ENCODE measurements at places on chromosomes 16 and 17. TPM values are rescaled to one million over a fixed set of nuclear protein-coding genes. Genes with fewer than 3 reads are reported as not detected.

DNA sequence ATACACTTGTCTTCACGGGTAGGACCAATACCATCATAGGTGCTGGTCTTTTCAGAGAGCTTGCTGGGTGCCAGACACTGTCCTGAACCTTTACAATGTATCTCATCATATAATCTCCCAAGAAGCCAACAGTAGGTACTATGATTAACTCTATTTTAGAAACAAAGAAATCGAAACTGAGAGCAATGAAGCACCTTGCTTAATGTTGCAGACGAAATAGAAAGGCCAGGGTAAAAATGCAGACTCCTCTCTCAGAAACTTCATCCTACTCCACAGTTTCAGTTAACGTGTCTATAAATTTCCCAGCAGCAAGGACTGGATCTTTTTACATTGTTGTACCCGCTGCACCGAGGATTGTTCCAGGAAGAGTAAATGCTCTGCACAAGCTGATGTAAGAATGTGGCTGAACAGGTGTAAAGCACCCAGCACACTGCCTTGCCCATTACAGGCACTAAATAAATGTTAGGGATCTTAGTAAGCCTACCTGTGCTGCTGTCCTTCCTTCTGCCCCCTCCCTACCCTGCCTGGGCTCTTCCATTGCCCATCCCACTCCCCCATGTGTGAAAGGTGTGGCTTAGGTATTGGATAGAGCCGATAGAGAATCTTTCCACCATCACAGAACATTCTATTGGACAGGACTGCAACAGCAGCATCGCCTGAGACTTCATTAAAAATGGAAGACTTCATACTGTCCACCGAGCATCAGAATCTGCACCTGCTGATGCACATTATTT, 476.7 kb downstream of the SOX9 start:
- DNase-seq, result no peak

- no peak for DNase-seq
These were observed 3.3 kb downstream of the PMP22 start for GRCh38 chr17:15261802-15262290.

- no peak for DNase-seq
These were observed 14.7 kb downstream of the ABCA3 start for GRCh38 chr16:2325791-2326190.

DNA sequence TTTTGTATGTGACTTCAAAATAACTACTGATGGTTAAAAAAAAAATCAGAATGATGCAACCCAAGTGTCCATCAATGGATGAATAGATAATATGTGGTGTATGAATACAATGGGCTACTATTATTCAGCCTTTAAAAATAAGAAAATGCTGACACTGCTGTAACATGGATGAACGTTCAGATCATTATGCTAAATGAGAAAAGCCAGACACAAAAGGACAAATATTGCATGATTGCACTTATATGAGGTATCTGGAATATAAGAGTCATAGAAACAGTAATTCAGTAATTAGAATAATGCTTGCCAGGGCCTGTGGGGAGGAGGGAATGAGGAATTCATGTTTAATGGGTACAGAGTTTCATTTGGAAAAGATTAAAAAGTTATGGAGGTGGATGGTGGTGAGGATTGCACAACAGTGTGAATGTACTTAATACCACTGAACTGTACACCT, 25.4 kb downstream of the TENT4B start:
- DNase-seq, result no peak

DNA sequence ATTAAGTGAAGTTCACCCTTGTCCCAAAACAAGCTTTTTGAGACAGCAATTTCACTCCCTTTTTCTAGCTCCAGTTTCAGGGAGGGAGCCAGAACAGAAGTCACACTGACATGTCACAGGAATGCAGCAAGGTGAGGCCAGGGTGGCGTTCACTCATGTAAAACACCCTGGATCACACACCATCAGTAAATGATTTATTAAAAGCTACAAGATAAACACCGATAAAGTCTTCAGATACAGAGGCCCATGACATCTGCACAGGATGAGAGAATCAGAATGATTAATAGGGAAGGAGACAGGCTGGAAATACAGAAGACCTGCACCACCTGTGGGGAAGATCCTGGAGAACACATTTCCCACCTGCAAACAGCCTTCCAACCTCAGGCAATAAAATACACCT, 77.5 kb upstream of the DYNLRB2 start:
- DNase-seq, result no peak

- DNase-seq, result no peak
These were observed 5.6 kb downstream of the CRYBA1 start for GRCh38 chr17:29252101-29252791.

- peak; percentile 74 for DNase-seq
These were observed 1.9 kb upstream of the PLEKHG4 start for GRCh38 chr16:67277294-67277998.

- no peak for DNase-seq
These were observed 9.0 kb downstream of the ZDHHC1 start for GRCh38 chr16:67407176-67407787.

DNA sequence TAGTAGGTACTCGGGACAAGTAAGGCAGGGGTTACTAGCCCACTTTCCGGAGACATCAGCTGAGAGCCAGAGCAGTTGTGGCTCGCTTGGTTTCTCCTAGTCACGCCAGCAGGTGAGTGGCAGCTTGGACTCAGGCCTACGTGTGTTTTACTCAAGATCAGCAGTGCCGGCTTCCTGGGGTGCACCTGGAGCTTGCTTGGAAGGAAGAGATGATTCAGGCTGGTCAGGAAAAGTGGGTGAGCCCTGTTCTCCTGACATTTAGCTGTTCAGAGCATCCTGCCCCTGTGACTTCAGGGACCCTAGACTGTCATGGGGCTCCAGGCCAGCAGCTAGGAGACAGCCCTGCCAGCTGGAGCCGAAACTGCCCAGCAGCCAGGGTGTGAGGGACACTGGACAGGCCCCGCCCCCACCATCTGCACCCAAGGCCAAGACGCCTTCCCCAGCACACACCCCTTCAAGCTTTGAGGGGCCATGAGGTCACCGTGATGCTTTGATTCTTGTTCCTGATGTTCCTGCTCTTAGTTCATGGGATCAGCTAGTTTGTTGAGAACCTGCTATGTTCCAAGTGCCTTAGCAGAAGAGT, 238.0 kb upstream of the CIBAR2 start:
- DNase-seq, result no peak

GRCh38 chr17:49573510-49574322, 2.0 kb upstream of the NXPH3 start:
- DNase-seq, result no peak

Gene SLC9A5
- not detected for total RNA-seq

Gene TPSG1
- total RNA-seq, result not detected

Gene MYH13
- total RNA-seq, result not detected

Gene SLC16A6
- total RNA-seq, result not detected

Gene KRT20
- not detected for total RNA-seq

Gene BTBD17
- total RNA-seq, result not detected

Gene TAC4
- not detected for total RNA-seq

All from sigmoid colon (tissue), 7 donors.